ENCODE measurements at places on chromosomes 6 and 20.

GRCh38 chr6:166752097-166752496, 125.0 kb upstream of the RPS6KA2 start:
- DNase-seq, result no peak

DNA sequence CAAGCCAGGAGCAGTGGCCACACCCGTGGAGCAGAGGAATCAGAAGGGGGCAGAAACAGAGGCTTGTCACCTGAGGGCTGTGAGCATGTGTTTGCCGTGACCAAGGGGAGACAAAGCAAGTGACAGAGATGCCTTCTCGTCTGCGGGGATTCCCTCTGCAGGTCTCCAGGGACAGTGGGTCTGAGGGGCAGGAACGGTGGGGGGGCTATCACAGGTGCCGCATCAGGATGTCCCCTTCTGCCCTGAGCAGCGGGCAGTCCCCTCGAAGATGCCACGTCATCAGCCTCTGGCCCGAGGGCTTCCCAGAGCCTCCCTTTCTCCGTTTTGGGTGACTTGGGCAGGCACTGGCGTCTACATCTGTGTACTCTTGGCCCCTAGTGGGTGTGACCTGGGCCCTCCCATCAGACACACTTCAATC, 338.7 kb downstream of the PREX1 start:
- no peak for DNase-seq

DNA sequence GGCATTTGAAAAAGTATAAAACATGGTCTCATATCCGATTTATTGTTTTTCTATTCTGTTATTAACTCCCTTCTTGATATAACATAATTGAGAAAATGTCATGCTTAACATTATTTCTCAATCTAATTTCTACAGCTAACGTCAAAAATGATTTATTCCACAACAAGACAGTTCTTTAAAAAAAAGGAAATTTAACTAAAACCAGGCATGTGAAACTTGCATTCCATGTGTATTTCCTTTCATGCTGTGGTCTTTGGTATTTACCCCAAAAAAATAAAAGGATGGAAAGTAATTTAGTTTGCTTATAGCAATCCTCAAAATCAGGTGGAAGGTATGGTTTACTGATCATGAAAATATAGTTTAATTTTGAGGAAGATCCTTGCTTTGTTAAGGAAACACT, 142.8 kb downstream of the COL21A1 start:
- no peak for DNase-seq

DNA sequence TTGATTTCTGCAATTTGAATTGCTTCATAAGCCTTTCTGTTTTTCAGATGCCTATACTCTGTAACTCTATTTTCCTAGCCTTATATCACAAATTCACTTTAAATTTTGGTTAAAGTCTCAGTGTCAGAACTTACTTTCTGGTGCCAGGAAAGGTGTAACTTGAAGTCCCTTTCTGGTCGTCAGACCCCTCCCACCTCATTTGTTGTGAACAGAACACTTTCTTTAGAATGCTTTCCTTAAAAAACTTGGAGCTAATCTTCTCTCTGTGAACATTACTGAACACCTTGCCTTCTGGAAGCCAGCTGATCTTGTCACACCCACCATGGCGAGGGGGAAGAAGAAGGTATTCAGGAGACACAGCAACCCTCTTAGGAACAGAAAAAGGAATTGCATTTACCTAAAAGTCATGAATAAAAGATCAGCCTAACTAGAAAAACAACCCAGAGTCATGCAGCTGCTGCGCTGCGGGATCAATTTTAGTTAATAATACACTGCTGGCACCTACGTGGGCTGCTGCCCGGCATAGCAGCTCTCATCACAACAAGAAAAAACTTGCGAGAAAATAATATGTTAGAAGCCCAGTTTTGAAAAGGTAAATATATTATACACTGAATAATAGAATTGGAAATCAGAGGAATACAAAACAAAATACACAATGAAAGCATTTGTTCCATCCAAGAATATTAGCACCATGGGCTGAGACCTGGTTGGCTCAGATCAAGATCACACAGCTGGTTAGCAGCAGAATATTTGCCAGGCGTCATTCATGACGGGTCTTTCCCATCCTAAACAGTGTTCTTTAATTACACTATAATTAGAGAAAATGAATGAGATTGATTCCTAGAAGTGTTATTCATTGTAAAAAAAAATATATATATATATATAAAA, 5.8 kb upstream of the FAM217A start:
- no peak for DNase-seq

DNA sequence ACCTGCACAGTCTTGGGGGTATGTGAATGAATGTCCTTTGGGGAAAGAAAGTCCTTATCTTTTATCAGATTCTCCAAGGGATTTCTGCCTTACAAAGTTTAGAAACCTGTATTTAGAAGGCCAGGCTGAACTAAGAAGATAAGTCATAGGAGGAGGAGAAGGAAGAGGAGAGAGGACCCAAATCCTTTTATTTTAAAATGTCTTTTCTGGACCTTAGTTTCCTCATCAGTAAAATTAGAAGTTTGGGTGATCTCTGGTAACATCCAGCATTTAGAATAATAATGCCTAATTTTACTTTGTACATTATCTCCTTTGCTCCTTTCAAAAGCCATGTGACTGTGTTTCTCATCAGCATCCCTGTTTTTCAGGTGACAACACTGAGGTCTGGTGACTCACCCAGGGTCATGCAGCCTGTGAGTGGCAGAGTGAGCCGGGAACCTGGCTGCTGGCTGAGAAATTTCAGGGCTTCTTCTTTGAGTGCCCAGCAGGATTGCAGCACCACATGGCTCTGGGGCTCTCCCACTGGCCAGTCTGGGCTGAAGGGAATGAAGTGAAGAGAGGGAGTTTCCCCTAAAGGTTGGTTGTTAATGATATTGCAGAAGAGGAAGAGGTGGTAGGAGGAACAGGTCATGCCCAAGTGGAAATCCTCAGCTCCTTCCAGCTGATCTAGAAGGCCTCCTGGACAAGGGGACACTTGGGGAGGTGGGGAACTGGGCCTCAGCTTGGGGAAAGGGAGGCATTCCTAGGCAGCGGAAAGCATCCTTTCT, 34.0 kb downstream of the VEGFA start:
- no peak for DNase-seq

DNA sequence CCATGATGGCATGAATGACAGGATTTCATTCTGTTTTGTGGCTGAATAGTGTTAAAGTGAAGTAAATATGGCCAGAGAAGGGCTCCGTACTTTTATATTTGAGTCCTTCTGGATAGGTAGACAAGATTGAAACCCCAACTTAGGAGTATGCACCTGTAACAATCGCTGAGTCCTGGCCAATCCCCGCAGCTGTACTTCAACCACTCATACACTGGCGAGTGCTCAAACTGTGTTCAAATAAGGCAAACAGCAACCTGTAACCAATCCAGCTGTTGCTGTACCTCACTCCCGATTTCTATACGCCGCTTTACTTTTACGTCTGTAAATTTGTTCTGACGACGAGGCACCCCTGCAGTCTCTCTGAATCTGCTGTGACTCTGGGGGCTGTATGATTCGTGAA, 6.7 kb downstream of the TTLL2 start:
- DNase-seq, result no peak

All from HuH-7.5 (cell line).